ENCODE measurements at places on chromosomes 3 and 15.

DNA sequence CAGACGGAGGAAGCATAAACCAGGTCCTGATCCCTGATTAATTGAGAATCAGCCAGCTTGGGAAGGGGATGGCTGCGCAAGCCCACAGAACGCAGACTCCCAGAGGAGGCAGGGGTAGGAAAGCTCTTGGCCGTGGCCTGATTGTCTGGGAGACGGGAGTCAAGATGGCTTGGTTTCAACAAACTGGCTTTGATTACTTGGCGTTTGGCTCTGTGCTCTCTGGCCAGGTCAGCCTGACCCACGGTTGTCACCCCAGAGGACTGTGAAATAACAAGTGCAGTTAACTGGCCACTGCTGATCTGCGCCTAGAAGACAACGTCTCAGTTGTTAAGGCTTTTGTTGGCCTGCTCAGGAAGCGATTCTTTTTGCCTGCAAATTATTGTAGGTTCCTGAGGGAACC lies 387.0 kb upstream of the PROK2 start:
- no peak for DNase-seq

- no peak for DNase-seq
Observed at GRCh38 chr15:68418611-68419161, 13.3 kb downstream of the ITGA11 start.

- no peak for DNase-seq
Observed at GRCh38 chr15:67807836-67808235, 17.5 kb upstream of the SKOR1 start.

DNA sequence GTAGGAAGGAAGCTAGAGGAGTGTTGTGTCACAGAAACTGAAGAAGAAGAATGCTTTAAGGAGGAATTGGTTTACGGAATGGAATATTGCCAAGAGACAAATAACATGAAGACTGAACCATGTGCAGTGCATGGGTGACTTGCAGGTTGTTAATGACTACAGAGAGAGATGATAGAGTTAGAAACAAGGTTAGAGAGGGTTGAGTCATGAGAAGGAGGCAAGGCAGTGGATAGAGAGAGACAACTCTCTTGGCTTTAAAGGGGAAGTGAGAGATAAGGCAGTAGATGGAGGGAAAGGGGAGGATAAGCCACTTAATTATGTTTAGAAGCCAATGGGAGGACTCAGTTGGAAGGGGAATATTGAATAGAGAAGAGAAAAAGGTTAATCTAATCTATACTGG lies 119.3 kb upstream of the CCNL1 start:
- DNase-seq: no peak

DNA sequence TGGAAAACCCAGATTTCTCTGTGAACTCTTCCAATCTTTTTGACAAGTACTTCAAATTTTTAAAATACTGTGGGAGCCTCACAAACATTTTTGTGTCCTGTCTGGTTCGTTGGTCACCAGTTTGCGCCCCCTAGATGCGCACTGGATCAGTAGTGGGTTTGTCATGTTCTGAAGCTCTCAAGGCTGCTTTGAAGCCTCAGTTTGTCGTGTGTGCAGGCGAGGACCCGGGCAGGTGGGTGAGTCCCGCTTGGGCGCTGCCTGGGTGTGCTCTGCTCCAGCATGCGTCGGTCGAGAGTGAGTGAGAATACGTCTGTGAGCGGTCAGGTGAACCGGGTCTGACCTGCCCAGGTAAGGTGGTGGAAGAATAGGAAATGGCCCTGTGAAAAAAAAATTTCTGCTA lies 17.3 kb upstream of the AEN start:
- no peak for DNase-seq

GRCh38 chr15:69869881-69870505 lies 227.7 kb downstream of the TLE3 start:
- DNase-seq: no peak

GRCh38 chr15:70596354-70597055 lies 166.9 kb downstream of the UACA start:
- no peak for DNase-seq

DNA sequence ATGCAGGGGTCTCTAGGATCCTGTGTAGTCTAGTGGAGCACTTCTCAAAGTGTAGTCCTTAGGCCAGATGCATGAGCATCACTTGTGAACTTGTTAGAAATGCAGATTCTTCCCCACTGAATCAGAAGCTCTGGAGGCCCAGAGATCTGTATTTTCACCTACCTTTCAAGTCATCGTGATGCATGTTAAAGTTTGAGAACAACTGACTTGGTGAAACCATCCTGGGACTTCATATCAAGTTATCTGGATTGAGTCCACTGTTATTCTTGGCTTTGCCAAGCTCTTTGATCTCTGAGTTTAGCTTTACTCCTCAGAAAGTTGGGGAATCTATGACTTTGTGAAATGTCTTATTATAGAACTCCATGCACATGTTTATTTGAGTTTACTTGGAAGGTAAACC lies 78.5 kb downstream of the ARNT2 start:
- no peak for DNase-seq

DNA sequence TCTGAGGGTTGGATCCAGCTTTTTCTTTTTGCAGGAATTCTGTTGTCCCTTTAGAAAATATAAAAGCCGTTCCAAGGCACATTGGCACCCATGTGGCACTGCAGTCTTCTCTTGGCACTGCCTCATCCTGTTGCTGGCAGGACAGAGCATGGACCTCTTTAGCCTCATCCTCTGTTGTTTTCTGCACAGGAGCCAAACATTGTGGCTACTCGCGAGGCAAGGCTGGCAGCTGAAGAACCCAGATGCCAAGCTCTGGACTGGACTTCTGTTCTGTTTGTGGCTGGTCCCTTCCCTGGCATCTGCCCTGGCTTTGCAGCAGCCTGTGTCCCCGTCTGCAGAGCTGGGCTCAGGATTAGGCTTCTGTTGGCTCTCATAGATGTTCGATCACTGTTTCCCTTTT lies 224.7 kb upstream of the TBC1D5 start:
- no peak for DNase-seq

GRCh38 chr3:4748701-4749378 lies 230.4 kb upstream of the BHLHE40 start:
- no peak for DNase-seq

DNA sequence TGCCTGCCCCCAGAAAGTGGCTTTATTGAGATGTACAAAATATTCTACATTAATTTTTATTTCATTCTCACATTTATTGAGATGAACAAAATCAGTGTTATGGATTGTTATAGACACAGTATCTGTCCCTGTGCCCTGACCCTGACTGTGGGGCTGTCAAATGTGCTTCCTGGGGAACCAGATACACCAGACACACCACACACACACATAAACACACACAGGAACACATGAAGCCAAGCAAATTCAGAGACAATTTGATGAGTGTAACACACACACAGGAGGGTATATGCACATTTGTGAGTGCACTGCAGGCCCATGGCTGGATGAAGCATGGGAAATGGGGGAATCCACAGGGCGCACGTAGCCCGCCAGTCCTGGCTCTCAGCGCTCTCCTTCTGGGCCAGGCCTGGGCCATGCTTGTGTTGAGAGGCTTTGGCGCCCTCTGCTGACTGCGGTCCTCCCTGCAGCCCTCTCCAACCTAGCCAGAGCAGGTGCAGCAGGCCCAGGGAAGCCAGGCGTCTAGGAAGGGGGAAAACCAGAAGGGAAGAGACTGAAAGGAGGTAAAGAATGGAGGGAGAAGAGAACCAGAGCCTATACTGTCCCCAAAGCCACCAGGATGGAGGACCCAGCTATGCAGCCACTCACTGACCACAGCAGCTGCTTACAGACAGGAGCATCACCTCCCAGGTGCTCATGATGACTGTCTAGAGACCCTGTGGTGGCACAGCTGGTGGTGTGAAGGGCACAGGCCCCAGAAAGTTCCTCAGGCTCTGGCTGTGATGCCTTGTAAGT lies 18.0 kb upstream of the LOXL1 start:
- peak; percentile 59 for DNase-seq

DNA sequence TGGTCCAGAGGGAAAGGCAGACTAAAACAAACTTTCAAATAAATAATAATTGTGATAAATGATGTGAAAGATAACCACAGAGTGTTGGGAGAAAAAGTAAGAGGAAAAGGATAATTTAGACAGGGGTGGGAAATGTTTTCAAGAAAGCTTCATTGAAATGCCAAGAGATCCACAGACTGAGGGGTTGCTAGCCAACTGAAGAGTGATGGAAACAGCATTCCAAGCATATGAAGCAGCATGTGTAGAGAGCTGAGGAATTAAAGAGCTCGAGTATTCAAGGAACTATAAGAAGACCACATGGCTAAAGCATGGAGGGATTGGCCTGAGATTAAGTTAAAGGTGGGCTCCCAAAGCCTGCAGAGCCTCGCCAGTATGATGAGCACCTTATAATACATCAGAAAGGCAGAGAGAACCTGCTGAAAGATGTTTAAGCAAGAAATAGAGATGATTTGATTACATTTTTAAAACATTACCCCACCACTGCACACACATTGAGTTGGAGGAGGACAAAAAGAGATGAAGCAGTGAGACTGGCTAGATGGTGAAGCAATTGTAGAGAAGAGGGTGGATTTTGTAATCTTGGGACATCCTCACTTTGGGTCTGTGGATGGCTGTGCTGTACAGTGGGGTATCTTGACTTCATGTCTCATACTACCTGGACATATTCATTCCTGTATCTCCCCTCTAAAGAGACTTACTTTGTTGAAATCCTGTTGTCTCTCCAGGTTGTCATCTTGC lies 100.8 kb downstream of the STAC start:
- DNase-seq: no peak

GRCh38 chr15:78312957-78313356 lies 13.5 kb upstream of the SKIC8 start:
- DNase-seq: no peak

DNA sequence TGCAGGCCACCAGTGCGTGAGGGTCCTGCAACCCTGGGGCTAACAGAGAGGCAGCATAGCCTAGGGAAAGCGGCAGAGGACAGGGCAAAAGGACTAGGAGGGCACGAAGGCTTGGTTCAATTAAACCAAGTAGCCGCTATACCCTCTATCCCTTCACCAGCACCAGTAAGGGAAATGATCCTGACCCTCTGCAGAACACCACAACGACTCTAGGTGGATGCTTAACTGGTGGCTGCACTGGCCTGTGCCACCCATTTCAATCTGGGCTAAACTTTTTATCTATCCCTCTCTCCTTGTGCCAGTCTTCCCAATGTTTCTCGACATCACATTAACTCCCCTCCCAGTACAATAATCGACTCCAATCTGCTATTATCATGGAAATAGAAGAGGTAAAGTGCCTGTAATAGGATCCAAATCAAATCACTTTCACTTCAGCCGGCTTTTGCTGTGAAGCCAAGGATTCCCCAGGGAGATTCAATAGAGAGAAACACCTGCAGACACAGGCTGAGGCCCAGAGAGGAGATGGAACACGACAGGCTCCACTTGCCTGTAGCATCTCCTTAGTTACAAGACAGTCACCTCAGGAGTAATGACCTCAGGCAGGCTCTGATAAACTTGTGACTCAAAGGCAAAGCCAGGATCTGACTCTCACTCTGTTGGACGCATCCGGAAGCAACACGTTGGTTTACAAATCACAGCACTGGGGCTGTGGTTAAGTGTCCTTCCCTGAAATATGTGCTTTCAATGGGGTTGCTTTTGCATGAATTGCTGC lies 791.6 kb upstream of the ARRDC4 start:
- DNase-seq: no peak

- no peak for DNase-seq
Observed at GRCh38 chr3:183182732-183183610, 20.4 kb upstream of the LAMP3 start.

DNA sequence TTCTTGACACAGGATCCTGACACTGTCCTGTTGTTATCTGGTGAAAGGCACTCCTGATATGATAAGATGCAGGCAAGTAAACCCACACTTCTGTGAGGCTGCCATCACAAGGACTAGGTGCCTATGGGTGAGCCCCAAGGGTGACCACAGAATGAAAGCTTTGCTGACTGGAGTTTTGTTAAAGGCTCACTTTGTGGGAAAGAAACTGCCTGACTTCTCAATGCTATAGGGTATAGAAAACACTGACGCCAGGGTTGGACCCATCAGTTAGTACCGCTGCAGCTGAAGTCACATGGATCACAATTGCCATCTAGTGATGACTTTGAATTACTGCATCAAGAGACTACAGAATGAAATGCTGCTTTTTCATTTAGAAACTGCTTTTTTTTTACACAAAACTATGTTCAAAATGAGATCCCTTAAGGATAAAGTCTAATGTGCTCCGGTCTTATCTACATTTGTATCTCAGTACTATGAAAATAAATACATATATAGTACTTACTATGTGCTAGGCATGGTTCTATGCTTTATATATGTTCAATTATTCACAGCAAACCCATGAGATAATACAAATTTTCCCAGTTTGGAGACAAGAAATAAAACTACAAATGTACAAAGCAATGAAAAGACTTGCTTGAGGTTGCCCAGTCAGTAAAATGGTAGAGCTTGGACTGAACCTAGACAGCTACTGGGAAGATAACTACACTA lies 64.2 kb upstream of the CMSS1 start:
- DNase-seq: no peak

- peak; percentile 18 for DNase-seq
Observed at GRCh38 chr15:59174835-59175831, 31.5 kb upstream of the LDHAL6B start.

DNA sequence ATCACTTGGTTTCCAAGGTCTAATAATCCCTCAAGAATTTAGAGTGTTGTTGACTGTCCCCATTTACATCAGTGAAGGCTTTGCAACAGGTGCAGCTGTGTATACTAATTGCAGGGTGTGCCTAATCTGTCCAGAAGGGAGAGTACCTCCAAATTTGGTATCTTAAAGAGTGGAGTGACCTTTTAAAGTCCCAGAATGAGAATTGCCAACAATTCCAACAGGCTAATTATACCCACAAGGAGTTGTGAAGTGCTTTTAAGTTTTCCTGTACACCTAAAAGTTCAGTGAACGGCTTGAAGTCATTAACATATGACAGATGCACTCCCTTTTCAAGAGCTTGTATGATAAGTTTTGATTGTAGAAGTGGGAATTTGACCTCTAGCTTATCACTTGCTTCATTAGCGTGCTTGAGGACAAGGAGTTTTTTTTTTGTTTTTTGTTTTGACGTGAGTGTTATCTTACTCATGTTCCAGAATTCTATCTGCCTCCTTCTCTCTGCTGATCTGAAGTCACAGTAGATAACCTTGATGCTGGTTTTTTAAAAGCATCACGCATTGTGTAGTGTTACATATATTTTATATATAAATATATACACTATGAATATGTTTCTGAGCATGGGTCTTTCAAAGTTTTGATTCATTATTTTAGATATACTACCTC lies 26.3 kb downstream of the CDIN1 start:
- no peak for DNase-seq

DNA sequence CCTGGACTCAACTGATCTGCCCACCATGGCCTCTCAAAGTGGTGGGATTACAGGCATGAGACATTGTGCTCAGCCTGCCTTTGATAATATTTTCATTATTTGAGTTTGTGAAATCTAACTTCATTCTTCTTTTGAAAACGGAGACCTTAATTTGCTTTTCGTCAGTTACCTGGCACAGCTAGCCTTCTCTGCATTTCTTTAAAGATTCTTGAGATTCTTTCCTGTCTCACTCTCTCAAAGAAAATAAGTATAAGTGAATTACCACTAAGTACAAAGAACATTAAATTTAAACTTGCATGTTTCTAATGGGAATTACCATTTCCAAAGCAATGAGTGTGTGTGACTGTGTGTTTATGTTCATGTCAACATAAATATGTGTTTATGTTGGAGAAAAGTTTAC lies 187.9 kb downstream of the NFKBIZ start:
- DNase-seq: no peak

- DNase-seq: no peak
Observed at GRCh38 chr15:101124731-101125451, 127.0 kb downstream of the CHSY1 start.
